Stimulated activated CD4-positive, alpha-beta T cell treated with anti-CD3 and anti-CD28 coated beads, Interleukin-12 subunit alpha, Interleukin-12 subunit beta, amount 100 ng/mL, for 24 hours (primary cell): ENCODE measurements at places on chromosomes 7 and 10.

DNA sequence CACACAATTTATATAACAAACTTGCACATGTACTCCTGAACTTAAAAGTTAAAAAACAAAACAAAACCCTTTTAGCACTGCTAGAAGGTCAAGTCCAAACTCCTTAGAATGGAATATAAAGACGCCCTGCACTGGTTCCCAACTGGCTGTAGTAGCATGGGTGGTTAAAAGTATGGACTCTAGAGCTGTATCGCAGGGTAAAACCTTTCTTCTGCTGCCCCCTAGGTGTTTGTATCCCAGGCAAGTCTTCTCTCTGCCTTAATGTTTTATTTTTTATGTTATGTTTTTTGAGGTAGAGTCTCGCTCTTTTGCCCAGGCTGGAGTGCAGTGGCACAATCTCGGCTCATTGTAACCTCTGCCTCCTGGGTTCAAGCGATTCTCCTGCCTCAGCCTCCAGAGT is 35.2 kb downstream of the LSMEM1 start:
- no peak for DNase-seq

DNA sequence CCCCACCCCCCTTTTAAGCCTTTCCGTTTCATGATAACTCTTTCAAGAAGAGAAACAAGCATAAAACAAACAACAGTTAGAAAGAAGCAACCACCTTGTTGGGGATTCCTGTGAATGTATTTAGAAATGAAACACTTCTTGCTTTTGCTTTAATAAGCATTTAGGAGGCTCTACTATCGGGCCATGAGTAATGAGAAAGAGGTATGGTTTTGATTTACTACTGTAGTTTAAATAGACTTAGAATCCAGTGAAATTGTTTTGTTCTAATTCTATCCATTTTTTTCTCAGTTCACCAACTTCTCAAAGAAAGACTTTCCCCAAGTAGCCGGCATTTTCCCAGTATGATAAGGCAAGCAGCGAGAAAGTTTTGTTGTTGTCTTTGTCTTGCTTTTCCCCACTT is 168.7 kb upstream of the HABP2 start:
- no peak for DNase-seq

DNA sequence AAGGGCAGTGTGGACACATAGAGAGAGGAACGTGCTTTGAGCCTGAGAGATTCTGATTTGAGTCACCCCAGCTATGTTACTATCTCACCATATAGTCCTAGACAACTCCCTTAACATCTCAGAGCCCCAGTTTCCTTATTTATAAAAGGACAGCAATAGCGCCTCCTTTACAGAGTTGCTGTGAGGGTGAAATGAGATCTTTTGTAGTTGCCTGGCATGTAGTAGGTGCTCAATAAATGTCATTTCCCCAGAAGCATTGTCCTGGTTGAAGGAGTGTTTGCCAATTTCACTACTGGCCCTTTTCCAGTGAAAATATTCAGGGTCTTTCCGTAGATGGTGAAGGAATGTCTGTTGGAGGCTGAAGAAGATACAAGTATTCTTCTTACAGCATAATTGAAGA is 51.3 kb upstream of the FAM180A start:
- no peak for DNase-seq

DNA sequence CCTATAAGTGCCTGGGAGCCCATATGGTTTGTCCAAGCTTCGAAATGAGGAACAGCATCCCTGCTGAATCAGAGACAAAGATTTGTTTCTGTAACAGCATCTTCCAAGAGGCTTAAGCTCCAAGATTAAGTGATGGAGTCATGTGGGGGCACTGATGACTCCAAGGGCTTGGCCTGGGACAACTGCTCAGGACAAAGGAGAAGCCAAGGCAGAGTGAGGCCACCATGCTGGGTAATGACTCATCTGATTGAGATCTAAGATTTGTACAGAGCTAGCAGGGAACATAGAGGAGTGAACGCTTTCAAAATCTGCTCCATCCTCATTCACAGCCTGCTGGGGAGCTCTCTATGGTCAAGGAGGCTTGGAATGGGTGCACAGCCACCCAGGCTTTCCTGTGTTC is 49.3 kb downstream of the C10orf120 start:
- DNase-seq: no peak

DNA sequence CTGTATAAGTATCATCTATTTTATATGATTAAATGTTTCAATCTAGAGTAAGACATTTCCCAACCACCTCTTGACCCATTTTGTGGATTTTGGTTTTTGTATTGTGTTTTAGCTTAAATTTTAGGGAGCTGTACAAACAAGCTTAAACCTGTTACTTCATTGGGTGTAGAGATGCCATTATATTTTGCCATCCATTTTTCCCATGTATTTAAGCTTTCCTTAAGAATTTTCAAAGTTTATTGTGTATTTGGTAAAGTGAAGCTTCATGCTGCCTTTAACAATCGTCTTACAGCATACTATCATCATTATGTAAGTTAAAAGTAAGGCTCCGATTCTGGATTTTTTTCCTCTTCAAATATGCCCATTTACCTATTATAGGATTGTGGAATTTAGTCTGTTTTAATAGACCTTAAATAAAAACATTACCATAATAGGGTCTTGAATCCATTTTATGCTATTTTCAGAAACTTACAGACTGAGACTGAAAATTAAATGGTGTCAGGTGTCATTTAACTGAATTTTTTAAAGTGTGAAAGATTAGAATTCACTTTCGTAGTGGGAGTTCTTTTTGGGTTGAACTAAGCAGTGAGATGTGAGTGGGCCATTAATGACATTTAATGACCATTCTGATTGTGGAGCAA is 2.2 kb downstream of the KMT2E start:
- DNase-seq: no peak

DNA sequence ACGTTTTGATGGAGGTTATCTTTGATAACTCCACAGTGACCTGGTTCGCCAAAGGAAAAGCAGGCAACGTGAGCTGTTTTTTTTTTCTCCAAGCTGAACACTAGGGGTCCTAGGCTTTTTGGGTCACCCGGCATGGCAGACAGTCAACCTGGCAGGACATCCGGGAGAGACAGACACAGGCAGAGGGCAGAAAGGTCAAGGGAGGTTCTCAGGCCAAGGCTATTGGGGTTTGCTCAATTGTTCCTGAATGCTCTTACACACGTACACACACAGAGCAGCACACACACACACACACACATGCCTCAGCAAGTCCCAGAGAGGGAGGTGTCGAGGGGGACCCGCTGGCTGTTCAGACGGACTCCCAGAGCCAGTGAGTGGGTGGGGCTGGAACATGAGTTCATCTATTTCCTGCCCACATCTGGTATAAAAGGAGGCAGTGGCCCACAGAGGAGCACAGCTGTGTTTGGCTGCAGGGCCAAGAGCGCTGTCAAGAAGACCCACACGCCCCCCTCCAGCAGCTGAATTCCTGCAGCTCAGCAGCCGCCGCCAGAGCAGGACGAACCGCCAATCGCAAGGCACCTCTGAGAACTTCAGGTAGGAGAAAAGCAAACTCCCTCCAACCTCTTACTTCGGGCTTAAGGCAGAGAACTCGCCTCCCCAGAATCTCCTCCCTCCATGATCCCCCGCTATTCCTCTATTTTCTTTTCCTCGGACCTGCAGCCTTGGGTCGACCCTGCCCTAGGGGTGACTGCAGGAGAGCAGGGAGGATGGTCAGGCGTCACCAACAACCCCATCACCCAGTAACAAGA is at the start of gene SERPINE1:
SERPINE1 (plus strand) TSS at position 454 of the 809 bp plus-strand sequence. CDS start 1,290 bp downstream, outside the sequence.
- no peak for DNase-seq
